Panc1 (cell line): ENCODE measurements at places on chromosomes 3 and 15.
A peak's percentile ranks its signal among the peaks of the same experiment; 100 is the strongest.

GRCh38 chr15:38685686-38686339 lies 121.2 kb upstream of the RASGRP1 start:
- no peak for DNase-seq

DNA sequence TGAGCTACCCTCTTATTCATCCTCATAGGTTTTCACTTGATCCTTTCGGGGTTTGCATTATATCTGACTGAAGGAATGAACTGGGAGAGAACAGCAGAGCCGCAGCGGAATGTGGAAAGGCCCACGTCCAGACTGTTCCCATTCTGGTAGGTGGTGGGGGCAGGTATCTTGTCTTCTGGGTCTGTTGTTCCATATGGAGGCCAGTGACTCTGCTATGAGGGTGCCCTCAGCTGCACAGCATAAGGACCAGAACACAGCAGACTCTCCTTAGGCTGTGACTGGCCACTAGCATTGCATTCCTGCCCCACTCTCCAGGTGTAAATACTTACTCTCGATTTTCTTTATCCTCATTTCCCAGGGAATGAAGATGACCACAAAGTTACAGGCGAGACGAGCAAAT lies 12.1 kb downstream of the TMC3 start:
- no peak for DNase-seq

- DNase-seq, result no peak
These were observed 73.1 kb downstream of the ABTB1 start for GRCh38 chr3:127745656-127746399.

DNA sequence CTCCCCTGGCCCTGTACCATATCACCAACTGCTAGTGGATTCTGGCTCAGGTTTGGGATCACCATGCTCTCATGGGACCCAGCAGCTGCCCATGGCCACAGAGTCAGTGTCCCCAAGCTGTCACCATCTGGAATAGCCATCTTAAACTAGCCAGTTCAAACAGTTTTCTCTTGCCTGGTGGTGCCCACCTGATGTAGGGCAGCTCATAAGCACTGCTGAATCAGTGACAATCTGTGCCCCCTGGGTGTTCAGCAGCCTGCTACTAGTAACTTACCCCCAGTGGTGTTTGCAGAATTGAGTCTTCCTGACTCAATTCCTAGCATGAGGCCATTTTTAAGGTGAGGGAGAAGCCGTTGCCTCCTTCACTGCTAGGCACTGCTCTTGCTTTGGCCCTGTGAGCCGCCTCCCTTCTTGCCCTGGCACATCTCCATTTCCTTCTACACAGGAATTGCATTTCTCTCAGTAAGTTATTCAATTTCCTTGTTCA lies 7.9 kb downstream of the RPSA start:
- DNase-seq, result no peak

DNA sequence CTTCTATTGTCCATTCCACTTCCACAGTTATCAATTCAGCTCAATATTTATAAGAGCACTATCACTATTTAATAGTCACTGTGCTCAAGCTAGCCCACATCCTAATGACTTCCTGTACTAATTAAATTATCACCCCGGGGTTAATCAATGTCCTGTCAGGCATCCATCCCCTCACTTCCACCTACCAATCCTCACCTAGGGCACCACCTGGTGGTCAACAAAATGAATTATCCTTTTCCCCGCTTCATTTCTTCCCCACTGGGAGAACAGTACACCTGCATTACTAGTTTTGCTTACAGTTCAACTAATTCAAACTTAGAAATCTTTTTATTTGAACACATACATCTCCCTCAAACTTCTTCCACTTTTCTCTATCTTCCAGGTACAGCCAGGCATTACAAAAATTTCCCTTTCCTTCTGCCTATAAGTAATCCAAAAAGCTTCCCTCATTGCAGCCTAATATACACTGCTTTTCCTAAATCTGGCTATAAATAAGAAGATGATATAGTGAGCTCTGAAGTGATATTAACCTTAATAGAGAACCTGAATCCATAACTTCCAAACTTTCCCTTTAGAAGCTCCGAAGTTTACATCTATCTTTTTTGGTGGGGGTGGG lies 68.5 kb downstream of the TMCC1 start:
- peak; percentile 47 for DNase-seq

GRCh38 chr3:190694335-190695001 lies 168.0 kb downstream of the GMNC start:
- DNase-seq, result no peak

DNA sequence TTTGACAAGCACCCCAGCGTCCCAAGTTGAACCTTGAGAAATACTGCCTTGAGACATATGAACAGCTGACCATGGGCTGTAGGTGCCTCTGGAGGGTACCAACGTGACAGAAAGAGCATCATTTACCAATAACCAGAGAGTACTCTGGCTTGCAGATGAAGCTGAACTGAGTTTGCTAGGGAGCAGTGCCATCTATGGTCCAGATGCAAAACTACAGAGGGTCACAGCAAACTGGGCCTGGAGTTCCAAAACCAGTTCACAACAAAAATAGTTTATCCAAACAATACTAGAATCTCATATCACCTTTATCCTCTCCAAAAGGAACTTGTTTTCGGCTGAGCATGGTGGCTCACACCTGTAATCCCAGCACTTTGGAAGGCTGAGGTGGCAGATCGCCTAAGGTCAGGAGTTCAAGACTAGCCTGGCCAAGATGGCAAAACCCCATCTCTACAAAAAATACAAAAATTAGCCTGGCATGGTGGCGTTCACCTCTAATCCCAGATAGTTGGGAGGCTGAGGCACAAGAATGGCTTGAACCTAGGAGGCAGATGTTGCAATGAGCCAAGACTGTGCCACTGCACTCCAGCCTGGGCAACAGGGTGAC lies 69.3 kb downstream of the CHAC1 start:
- peak; percentile 56 for DNase-seq

- no peak for DNase-seq
These were observed 168.0 kb upstream of the GMNC start for GRCh38 chr3:191030491-191030890.

- peak; percentile 76 for DNase-seq
These were observed 500 bp upstream of the ZSCAN2 start for GRCh38 chr15:84600331-84600686.

- no peak for DNase-seq
These were observed 54.2 kb downstream of the MAP4 start for GRCh38 chr3:47961815-47962606.

GRCh38 chr3:143063018-143063417 lies 56.6 kb upstream of the CHST2 start:
- no peak for DNase-seq

- DNase-seq, result no peak
These were observed 49.9 kb downstream of the ALDH1A2 start for GRCh38 chr15:58015565-58015964.

DNA sequence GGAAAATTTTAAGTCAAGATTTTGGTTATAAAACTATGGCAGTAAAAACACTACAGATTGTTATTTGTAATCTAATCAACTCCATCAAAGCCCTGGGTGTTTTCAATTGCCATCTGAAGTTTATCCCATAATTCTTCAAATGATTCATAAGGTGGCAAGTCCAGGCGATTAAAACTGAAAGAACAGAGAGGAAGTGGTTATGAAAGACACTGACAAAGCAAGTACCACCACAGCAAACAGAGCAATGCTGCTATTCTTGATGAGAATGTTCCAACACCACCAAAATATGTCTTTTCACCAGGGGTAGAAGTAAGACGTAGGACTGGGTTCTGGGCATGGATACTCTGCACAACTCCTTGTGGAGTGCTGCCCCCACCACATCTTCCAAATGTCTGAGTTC lies 86.9 kb upstream of the PRTG start:
- no peak for DNase-seq

- DNase-seq, result no peak
These were observed 59.1 kb downstream of the SST start for GRCh38 chr3:187610981-187611511.

DNA sequence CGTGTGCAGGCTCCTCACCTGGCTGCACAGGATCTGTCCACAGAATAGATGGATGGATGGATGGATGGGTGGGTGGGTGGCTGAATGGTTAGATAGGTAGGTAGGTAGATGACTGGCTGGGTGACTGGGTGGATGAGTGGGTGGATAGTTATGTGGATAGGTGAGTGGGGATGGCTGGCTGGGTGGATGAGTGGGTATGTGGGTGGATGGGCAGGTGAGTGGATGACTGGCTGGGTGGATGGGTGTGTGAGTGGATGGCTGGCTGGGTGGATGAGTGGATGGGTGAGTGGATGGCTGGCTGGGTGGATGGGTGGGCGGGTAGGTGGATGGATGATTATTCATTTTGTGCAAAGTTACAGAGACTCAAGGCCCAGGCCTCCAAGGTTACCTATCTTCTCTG lies 172.9 kb upstream of the CTDSPL start:
- no peak for DNase-seq

DNA sequence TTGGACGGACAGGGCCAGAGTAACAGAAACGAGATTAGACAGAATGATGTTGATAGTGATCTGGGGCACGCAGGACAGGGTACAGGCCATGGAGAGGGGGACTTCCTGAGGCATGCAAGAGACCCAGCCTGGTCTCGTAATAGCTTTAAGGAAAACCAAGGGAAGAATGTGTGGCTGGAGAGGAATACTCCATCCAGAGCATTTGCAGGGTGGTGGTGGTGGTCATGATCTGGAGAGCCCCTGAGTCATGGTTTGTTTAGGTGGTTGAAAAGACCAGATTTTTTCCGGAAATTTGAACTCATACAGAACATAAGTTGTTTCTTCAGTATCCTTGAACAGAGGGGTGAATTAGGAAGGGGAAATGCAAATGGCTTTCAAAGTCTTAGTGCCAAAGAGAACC lies 138.5 kb downstream of the DUT start:
- no peak for DNase-seq

DNA sequence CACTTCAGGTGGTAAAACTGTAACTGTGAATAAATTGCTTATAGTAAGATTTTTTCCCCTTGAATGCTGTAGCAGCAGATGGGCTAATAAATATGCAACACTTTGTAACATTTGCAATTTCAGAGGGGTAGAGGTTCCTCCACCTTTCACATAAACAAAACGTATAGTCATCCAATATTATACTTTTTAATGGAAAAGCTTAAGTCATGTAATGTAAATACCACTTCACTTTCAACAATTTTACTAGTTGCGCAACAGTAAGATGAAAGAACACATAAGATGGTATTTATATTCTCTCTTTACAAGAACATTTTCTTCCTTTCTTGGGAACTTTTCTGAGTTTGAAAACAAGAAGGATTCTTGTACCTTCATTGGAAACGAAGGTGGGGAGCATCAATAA lies 56.6 kb upstream of the FAM3D start:
- no peak for DNase-seq

- DNase-seq, result no peak
These were observed 31.6 kb upstream of the FAM174B start for GRCh38 chr15:92687195-92687602.

DNA sequence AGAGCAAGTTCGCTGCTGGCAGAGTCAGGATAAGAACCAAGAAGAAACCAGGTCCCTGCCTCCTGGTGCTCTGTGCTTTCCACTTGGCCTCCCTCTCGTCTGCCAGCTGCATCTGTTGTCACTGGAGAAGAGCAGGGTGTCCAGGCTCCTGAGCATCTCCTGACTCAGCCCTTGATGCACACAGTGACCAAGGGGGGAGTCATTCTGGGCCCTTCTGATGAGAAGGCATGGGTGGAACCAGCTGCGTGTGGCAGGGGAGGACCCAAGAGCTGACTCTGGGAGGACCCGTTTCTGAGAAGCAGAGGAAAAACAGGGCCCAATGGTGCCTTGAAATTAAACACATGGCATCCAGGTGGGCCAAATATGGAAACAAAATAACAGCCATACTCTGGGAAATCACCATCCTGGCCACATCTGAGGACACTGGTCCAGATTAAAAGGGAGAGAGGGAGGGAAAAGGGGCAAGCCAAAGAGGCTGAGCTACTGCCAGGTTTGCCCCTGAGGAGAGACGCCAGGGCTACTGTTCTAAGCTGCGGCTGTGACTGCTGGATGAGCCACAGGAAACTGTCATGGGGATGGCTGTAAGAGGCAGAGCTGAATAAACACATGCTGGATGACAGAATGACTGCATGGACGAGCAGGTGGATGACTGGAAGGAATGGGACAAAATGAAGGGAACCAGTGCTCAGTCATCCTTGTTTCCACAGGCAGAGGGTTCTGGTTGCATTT lies 58.1 kb upstream of the CA12 start:
- no peak for DNase-seq

DNA sequence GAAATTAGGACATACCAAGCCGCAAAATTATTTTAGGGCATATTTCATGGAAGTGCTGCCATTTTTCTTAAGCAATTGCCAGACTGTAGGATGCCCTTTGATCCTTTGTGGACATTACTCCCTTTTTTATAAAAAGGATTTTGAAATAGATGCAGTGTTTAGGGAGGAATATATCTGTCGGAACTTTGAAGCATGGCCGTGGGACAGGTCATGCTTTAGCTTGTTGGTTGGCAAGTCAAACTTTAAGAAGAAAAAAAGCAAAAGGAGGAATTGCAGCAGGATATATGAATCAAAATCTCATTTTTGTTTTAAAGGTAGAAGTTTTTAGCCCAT lies 122.1 kb downstream of the MCTP2 start:
- DNase-seq, result no peak
